ENCODE measurements at places on chromosomes 2 and 18.

GRCh38 chr2:207046724-207047123 lies 107.4 kb downstream of the CPO start:
- DNase-seq: no peak

- DNase-seq: no peak
Observed at GRCh38 chr2:197759625-197760292, 25.4 kb downstream of the BOLL start.

- no peak for DNase-seq
Observed at GRCh38 chr2:137881711-137882110, 82.6 kb upstream of the HNMT start.

GRCh38 chr18:37408676-37409265 lies 156.8 kb downstream of the CELF4 start:
- no peak for DNase-seq

- no peak for DNase-seq
Observed at GRCh38 chr2:210445116-210445707, 31.3 kb downstream of the LANCL1 start.

DNA sequence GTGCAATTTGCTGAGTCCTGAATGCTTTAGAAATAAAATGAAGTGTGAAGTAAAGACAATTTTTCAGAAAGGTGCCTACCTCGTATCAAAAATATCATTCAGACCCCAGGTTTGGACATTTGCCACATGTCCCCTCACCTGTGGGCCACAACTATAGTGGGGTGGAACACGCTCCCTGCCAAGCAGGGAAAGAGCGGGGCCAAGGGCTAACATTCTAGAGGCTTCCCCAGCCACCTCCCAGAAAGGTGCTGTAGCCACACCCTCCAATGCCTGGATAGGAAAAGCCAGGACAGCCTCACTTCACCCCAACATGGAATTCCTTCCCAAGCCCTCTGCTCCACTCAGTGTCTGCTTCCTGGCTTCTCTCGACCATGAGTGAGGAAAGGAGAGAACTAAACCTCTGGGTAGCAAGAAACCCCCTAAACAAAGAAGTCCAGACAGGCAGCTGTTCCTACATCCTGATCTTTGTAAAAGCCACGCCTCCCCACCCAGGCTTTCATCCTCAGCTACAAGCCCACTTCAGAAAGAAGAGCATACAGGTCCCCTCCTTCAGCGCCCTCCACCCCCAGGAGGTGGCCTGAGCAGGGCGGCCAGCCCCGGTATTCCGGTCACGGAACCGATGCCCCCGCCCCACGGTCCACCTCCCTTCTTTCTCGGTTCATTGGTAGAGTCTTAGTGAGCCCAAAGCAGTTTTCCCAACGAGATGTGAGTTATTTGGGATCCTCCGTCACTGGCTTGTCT lies 2.1 kb downstream of the COL6A3 start:
- no peak for DNase-seq

DNA sequence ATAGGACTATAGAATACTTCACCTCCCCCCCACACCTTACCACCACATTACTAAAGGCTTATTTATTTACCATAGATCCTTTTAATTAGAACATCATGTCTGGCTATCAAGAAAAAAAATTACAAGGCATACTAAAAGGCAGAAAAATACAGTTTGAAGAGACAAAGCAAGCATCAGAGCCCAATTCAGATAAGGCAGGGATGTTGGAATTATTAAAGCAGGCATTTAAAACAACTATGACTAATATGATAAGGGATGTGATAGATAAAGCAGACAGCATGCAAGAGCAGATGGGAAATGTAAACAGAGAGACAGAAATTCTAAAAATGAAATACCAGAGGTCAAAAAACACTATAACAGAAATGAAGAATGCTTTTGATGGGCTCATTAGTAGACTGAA lies 55.4 kb upstream of the SMIM21 start:
- no peak for DNase-seq

GRCh38 chr18:31424383-31424988 lies 23.1 kb upstream of the DSG3 start:
- DNase-seq: no peak

- DNase-seq: no peak
Observed at GRCh38 chr2:149387411-149387810, 57.0 kb downstream of the LYPD6 start.

GRCh38 chr2:148613231-148614013 lies 31.1 kb upstream of the EPC2 start:
- no peak for DNase-seq

GRCh38 chr2:75277111-75277510 lies 77.8 kb upstream of the TACR1 start:
- no peak for DNase-seq

DNA sequence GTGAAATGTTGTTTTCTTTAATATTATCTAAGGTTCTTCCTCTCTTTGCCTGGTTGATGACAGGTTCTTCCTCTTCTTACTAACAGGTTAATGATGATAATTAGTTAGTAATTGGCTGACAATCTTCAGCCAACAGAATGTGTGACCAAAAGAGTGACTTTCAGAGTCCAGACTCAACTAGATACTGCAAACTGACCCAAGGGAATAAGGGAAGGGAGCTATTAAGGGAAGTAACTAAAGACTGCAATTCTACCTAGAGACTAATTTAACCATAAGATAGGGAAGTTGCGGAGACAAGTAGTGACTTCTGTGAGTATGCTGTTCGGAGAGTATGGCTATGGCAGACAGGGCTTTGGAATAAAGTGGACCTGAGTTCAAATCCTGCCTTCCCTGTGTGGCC lies 127.3 kb upstream of the TACR1 start:
- DNase-seq: no peak

GRCh38 chr18:28559511-28559910 lies 382.6 kb upstream of the CDH2 start:
- no peak for DNase-seq

- no peak for DNase-seq
Observed at GRCh38 chr18:12296457-12296856, 11.6 kb upstream of the TUBB6 start.

GRCh38 chr2:7725171-7725849 lies 808.1 kb downstream of the RNF144A start:
- DNase-seq: no peak

- DNase-seq: no peak
Observed at GRCh38 chr2:189841019-189841418, 56.8 kb downstream of the PMS1 start.

GRCh38 chr2:25386971-25387875 lies 45.5 kb upstream of the DNMT3A start:
- DNase-seq: no peak
